Stimulated activated CD8-positive, alpha-beta memory T cell treated with anti-CD3 and anti-CD28 coated beads, Interleukin-7, amount 100 ng/mL, for 1 hour (primary cell): ENCODE measurements at places on chromosomes 4 and X.

DNA sequence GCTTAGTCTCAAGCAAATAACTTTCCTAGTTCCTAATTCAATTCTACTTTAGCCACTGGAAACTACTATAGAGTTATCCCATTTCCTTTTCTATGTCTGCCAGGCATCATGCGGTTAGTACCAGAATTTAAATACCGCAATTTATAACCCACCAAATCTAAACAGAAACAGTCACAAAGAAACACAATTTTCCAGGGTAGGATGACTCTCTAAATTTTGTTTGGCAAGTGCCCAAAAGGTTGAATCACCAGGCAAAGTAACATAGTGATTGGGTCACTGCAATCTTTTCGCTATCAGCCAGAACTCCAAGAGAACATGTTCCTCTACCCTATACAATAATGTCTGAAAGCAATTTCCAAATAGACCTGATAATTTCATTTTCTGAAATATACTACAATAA lies 240.2 kb upstream of the GRIA3 start:
- no peak for DNase-seq

DNA sequence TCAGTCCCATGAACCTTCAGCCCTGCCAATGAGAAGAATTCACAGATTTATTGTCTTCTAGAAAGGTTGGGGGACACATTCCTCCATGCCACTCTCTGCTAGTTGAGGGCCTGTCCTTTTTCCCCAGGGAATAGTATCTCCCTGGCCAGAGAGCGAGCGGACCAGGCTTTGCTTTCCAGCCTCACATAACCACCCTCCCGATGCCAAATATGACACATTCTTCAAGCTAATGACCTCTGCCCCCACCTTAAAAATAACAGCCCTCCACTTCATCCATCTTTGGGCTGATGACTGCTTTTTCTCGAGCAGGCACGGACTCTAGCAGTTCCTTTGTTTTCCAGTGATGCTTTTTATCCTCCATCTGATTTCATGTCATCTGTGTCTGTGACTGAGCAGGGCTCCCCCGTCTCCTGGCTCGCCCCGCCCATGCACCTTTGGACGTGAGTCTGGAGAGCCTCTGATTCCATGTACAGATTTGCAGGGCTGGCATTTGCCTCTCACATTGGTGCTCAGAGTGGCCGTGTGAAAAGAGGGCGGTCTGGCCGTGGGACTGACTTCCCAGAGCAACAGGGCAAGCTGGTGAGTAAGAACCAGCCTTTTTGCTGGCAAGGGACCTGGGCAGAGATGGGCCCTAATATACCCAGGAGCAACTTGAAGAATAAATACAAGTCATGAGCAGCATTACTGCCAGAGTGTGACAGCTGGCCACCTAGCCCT lies 279.8 kb downstream of the BCOR start:
- no peak for DNase-seq

DNA sequence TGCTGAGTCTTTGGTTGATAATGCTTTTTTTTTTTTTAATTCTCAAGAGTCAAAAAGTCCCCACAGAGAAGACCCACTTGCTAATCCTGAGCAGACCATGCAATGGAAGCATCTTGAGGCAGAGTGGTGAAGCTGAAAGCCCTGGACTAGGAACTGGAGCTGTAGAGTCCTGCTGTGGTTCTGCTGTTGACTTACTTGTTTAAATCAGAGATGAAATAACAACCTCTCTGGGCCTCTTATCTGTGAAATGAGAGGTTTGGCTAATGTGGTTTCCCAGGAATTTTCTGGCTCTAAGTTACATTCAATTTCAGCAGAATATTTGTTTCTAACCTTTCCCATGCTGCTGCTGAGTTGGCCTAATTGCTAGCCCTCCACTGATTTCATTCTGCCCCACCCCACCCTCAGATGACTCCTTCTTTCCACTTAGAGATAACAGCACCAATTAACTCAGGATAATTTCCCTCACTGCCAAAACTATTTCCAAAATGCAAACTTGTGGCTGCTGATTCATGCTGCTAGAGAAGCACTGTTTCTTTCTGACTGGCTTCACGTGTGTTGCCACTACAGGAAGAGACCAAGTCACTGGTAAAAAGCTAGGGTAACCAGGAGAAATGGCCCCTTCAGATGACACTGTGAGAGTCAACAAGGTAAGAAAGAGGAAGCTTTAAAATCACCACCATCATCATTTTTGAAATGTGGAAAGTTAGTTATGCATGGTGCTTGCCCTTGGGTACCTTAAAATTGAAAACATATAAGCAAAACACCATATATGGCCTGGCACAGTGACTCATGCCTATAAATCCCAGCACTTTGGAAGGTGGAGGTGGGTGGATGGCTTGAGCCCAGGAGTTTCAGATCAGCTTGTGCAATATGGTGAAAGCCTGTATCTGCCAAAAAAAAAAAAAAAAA lies 326.4 kb downstream of the DCHS2 start:
- DNase-seq, result no peak

- DNase-seq, result no peak
Measured at GRCh38 chrX:50432829-50433289, 37.8 kb downstream of the DGKK start.

- DNase-seq, result no peak
Measured at GRCh38 chr4:157550028-157550427, 329.5 kb downstream of the GRIA2 start.

DNA sequence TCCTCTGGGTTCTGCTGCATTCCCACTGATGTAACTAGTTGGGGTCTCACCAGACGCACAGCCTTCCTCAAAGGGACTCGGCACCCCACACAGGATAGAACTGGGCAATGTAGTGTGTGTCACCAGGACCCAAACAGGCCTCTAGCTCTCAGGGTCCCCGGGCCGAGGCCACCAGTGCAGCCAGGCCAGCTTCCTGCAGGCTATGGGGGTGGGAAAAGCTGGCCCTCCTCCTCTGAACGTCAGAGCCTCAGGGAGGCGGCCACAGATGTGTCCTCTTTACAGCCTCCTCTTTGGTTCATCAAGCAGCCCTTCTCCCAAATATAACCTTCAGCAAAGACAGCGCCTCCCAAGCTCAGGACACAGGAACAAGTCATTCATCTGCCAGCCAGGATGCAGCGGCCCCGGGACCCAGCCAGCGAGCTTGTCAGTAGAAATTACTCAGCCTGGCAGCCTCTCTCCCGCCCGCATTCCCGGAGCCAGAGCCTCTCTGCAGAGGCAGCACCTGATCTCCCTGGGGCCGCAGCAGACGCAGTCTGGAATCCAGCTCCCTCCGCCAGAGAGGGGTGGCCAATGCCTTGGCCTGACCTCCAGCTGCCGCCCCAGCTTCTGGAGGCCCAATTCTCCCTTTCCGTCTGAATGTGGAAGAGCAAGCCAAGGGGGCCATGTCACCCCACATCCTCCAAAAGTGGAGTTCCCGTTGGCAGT lies 288.5 kb downstream of the FBXW7 start:
- no peak for DNase-seq

- DNase-seq, result no peak
Measured at GRCh38 chr4:183675625-183676024, 16.5 kb downstream of the TRAPPC11 start.

- no peak for DNase-seq
Measured at GRCh38 chr4:46986922-46987638, 6.3 kb downstream of the GABRA4 start.

DNA sequence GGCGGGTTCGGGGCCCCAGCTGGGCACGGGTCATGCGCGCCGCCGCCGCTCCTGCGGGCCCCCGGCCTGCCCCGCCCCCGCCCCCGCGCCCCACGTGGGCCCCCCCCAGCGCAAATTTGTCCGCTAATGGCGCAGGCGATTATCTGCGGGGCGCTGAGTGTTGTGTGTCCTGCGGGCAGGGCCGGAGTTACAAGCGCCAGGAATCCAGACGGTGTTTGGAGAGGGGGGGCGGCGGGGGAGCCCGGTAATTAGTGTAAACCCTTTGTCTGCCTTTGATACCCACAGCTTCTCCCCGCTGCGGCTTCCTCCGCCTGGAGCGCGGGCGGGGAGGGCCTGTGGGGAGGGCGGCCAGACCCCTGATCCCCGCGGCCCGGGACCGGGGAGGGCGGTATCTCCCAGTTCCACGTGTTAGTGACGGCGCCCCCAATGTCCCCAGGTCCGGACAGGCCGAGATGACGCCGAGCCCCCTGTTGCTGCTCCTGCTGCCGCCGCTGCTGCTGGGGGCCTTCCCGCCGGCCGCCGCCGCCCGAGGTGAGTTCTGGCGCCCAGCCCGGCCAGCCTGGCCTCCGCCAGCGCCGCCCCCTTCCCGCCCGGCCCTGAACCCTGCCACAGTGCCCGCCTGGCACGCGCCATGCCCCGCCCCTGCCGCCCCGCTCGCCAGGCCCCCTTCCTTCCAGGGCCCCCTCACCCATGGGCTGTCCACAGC lies 761 bp downstream of the FGFRL1 start:
- DNase-seq, result no peak

DNA sequence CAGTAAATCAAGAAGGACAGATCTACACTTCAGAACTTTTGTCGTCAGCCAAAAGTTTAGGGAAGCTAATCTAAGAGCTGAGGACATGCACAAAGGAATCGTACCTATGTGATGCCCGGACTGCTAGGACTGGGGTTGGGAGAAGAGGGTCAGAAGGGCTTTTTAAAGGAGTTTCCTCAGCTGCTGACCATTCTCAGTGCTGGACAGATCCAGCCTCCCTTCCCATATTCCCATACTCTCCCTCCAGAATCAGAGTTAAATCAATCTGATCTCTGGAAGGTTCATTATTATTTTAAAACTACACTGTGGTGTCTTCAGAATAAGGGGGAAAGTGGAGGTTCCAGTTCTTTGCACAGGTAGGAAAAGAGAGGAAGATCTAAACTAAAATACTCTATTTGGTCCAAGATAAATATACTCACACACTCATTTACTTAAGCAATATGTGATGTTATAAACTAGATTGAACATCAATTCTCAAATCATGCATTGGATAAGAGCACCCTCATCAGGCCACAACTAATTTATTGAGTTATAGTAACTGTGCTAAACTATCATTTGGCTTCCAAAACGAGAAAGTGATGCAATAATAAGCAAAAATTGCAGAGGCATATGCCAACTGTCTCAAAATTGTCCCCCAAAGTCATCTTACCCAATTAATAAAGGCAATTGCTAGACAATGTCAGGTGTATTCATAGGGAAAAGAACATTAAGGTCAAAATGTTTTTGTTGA lies 124.7 kb downstream of the HNRNPD start:
- DNase-seq, result no peak

DNA sequence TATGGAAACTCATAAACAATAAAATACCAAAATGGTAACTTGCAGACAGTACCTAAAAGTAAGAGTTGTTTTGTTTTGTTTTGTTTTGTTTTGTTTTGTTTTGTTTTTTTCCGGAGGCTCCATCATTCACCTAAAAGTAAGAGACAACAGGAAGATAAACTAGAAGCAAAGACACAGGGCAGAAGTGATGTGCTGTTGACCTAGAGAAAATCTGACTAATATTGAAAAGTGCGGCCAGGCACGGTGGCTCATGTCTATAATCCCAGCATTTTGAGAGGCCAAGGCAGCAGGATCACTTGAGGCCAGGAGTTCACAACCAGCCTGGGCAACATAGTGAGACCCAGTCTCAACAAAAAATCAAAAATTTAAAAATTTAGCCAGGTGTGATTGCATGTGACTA lies 5.6 kb upstream of the CENPC start:
- no peak for DNase-seq

GRCh38 chr4:144557404-144557803 lies 88.6 kb upstream of the HHIP start:
- DNase-seq, result no peak

DNA sequence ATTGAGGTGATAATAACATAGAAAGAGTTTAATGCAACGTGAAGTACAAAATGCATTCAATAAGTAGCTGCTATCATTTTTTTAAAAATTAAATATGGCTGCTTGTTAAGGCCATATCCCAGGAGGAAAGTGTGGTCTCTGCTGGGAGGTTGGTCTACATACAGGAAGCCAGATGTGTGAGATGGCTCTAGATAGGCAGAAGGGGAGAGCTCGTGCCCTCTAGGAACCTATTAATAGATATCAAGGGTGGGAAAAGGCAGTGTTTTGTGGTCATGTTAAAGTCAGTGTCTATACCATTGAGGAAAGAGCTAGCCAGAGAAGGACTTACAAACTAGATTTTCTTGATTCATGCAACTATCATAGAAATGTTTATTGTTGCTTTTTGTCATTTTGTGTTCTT lies 140.5 kb downstream of the KLHL8 start:
- DNase-seq, result no peak

DNA sequence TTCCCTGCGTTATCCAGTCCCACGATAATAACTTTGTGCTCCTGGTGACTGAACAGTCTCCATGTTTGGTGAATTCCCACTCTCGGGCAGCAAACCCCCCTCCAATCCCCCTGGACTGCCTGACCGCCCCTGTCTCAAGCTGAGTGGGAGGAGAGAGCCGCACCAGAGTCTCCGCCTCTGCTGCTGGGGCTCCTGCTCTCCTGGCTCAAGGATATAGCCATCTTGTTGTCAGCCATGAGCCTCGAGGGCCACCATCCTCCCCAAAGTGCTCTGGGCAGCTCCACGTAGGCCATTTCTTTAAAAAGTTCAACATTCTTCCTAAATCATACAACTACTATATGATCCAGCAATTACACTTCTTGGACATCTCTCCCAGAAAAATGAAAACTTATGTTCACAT lies 49.3 kb upstream of the PGRMC1 start:
- DNase-seq, result no peak

- DNase-seq, result no peak
Measured at GRCh38 chrX:109974906-109975655, 27.8 kb upstream of the TMEM164 start.

DNA sequence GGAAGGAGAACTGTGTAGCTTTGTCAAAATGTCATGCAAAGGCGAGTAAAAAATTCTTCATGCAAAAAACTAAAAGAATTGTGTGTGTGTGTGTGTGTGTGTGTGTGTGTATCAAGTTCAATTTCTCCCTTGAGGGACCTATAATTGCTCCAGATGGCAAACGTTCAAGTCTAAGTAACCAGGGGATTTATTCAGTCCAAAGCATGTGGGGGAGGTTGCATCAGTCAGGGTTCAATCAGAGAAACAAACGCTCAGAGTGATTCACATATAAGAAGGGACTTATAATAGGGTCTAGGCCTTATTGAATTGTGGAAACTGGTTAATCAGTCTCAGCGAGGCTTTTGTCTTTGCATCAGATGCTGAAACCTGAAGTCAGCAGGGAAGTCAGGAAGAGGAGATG lies 5.0 kb downstream of the DCAF8L1 start:
- DNase-seq, result no peak

GRCh38 chrX:122868631-122869030 lies 315.4 kb upstream of the GRIA3 start:
- DNase-seq, result no peak

- no peak for DNase-seq
Measured at GRCh38 chr4:34972189-34972588, 1272.1 kb downstream of the ARAP2 start.

DNA sequence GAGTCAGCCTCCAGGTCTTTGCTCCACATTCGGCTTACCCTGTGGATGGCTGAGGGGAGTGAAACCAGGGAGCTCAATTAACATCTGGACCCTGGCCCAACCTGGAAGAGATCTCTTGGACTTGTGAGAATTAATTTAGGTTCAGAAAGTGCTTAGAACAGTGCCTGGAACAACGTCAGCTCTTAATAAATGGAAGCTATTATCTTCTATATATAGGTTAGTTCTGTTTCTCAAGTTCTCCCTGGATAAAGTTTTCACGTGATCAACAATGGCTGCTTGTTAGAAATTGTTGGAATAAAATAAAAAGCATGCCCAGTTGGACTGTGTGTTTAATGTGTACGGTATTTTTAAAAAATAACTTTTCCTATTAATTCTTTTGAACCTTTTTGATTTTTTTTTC lies 80.8 kb downstream of the TRIML1 start:
- DNase-seq, result no peak
